SK-N-MC (cell line): ENCODE measurements at places on chromosomes 2 and 18.

- no peak for DNase-seq
Observed at GRCh38 chr2:16932826-16933225, 267.2 kb upstream of the CYRIA start.

GRCh38 chr2:40062381-40062780 lies 283.3 kb upstream of the THUMPD2 start:
- no peak for DNase-seq

- no peak for DNase-seq
Observed at GRCh38 chr2:160338901-160339685, 139.0 kb upstream of the ITGB6 start.

DNA sequence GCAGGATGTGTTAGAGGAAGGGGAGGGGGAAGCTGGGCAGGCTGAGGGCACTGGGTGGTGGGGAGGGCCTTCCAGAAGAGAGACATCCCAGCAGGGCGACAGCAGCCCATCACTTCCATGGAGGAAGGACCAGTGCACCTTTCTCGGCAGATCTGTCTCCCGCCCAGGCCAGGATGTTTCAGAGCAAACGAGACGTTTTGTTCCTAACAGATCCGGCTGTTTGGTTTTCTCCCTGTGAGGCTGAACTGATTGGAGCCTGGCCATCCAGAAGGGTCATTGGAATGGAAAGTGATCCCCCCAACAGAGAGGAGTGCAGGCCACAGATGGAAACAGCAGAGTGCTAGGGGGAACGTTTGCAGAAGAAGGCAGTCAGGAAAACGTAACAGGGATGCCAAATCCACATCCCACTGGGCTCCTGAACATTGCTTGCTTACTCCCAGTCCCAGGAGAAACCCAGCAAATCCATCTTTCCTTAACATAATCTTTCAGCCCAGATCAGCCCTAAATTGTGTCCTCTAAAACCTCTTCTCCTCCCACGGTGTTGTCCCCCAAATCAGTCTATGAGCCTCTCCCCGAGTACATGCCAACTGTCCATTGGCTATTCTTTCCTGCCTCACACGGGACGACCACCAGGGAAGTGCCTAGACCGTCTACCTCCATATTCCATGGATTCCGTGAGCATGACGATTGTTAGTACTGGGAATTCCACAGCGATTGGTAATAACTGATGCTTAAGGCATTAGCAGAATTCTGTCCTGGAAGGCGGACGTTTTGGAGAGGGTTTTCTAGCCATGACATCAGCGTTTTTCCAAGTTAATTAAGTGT lies 126.8 kb downstream of the SEPTIN10 start:
- DNase-seq: no peak

GRCh38 chr18:22741318-22741717 lies 191.8 kb upstream of the RBBP8 start:
- no peak for DNase-seq
